Endothelial cell (in vitro differentiated cells): ENCODE measurements at places on chromosomes 16 and 17.

DNA sequence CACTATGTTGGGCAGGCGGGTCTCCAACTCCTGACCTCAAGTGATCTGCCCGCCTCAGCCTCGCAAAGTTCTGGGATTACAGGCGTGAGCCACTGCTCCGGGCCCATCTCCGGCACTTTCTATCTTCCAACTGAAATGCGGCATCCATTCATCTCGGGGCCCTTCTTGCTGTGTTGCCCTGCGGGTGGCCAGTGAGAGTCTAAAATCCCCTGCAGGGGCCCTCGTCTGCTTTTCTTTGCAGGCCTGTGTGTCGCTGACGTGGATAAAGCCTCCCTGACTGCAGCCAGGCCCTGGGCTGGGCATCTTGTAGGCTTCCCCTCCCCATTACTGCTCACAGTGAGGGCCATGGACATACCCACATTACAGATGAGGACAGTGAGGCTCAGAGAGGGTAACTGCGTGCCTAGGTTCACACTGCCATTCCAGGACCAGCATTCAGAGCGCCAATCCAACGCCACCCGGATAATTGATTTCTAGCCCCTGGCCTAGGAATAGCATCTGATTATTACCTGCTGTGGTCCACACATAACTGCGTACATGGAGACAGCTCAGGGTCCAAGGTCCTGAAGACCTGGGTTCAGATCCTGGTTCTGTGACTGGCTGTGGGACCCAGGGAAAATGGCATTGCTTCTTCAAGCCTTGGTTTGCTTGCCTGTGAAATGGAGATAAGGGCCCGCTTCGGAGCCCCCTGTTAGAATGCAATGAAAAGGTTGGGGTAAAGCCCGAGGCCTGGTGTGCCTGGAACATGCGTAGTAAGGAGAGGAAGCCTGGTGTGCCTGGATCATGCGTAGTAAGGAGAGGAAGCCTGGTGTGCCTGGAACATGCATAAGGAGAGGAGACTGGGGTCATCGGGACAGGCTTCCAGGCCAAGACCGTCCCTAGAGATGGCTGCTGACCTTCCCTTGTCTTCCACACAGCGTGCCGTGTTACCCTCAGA, 25.0 kb downstream of the CRISPLD2 start:
- H3K4me1 ChIP-seq: peaks cover 16% of the 10 kb centered on the region
- no peak for DNase-seq
- H3K4me3 ChIP-seq: no peak overlapping the region

- peaks cover 42% of the 10 kb centered on the region for H3K4me1 ChIP-seq
- H3K27ac ChIP-seq: no peak overlapping the region
- H3K27me3 ChIP-seq: peaks cover 5% of the 10 kb centered on the region
- H3K4me3 ChIP-seq: no peak overlapping the region
Measured at GRCh38 chr17:17186551-17187505, 19.3 kb downstream of the PLD6 start.

DNA sequence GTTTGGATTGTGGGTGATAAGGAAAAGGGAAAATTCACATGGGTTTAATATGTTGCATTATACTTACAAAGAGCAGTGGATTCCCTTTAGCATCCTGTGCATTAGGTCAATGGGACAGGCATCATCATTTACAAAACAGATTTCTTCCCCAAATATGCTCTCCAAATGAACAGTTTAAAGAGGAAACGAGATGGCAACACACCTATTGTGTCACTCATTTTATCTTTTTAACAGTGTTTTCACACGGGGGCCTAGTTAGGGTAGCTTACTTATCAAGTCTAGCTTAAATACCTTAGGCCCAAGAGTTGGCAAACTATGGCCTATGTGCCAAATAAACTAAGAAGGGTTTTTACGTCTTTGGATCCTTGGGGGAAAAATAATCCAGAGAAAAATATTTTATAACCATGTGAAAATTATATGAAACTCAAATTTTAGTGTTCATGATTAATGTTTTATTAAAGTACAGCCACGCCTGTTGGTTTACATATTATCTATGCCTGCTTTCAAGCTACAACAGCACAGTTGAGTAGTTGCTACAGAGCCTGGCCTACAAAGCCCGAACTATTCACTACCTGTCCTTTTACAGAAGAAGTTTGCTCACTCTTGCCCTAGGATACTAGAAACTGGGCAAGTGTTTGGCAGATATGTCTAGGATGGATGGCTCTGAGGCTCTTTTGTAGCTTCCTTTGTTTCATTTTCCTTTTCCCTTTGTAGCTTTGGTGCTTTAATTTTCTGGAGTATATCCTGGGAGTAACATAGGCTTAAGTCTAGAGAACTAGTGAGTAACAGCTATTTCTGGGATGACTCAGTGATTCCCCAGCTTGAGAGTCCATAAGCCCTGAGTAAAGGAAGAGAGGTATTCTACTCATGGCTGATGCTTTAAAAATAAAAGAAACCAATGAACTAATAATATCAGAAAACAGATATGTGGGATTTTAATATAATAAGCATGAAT, 12.4 kb downstream of the NUP93 start:
- H3K36me3 ChIP-seq: peaks cover 12% of the 10 kb centered on the region
- DNase-seq: no peak
- H3K27ac ChIP-seq: no peak overlapping the region
- peaks cover 22% of the 10 kb centered on the region for H3K4me1 ChIP-seq
- peaks cover 2% of the 10 kb centered on the region for H3K27me3 ChIP-seq

DNA sequence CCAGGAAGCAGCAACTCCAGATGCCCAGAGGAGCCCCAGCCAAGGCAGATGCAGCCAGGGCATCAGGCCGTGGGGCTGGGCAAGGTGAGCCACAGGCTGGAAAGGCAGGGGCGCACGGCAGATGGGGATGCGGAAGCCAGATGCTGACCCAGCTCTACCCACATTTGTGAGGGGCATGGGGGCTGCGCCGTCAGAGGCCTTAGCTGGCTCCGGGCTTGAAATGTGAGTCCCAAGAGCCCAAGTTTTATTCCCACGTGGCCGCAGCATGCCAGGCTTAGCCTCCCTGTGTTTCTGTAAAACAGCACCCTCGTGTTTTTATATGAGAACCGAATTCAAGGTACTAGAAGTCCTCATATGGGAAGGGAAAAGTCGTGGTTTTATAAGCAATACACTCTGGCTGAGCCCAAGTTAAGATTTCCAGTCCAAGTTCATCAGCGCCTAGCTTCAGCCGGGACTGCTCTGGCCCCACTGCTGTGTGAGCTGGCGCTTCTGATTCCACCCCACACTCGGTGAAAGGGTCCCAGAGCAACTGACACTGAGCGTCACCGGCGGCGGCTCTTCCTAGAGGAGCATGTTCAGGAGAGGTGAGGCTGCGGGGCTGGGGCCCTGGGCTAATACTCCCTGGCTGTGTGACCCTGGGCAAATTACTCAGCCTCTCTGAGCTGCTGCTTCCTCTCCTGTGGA, 6.7 kb upstream of the C16orf95 start:
- no peak overlapping the region for H3K27ac ChIP-seq
- H3K4me3 ChIP-seq: no peak overlapping the region
- H3K36me3 ChIP-seq: no peaks in the 10 kb centered on the region
- peaks cover 5% of the 10 kb centered on the region for H3K27me3 ChIP-seq

DNA sequence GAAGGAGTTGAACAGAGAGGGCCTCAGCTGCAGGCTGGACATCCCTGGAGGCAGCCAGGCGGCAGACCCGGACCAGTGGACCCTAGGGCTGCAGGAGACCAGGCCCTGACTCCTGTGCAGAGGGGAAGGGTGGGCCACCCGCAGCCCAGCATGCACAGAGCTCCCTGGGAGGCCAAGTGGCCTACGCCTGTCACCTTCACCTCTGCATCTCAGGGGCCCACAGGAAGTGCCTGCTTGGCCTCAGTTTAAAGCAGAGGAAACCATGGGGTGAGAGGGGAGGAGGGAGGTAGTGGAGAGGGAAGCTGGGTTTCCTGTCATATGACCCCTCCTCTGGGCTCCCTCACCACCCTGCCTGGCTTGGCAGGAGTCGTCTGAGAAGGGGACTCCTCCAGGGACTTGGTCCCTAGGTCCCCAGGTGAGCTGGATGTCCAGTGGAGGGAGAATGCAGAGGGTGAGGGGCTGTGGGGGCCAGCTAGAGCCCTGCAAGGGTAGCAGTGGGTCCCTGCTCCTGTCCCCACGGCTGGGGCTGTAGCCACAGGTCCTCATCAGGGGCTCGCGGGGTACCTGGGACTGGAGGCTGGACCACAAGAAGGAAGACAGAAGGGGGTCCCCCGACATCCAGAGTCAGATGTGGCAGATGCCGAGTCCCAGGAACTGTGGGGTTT, at the start of gene TMC8:
TSS of gene TMC8 (plus strand) at position 335 of the 665 bp plus-strand sequence. CDS start 818 bp downstream, outside the sequence.
- peaks cover 6% of the 10 kb centered on the region for H3K27me3 ChIP-seq
- H3K4me3 ChIP-seq: no peak within 1 kb of the TSS
- H3K36me3 ChIP-seq: peaks cover 13% of the 10 kb centered on the region
- peaks cover 39% of the 10 kb centered on the region for H3K4me1 ChIP-seq
- no peak for DNase-seq

GRCh38 chr17:44878627-44879221, 20.5 kb downstream of the EFTUD2 start:
- H3K4me3 ChIP-seq: no peak overlapping the region
- peaks cover 49% of the 10 kb centered on the region for H3K36me3 ChIP-seq
- no peak overlapping the region for H3K27ac ChIP-seq

DNA sequence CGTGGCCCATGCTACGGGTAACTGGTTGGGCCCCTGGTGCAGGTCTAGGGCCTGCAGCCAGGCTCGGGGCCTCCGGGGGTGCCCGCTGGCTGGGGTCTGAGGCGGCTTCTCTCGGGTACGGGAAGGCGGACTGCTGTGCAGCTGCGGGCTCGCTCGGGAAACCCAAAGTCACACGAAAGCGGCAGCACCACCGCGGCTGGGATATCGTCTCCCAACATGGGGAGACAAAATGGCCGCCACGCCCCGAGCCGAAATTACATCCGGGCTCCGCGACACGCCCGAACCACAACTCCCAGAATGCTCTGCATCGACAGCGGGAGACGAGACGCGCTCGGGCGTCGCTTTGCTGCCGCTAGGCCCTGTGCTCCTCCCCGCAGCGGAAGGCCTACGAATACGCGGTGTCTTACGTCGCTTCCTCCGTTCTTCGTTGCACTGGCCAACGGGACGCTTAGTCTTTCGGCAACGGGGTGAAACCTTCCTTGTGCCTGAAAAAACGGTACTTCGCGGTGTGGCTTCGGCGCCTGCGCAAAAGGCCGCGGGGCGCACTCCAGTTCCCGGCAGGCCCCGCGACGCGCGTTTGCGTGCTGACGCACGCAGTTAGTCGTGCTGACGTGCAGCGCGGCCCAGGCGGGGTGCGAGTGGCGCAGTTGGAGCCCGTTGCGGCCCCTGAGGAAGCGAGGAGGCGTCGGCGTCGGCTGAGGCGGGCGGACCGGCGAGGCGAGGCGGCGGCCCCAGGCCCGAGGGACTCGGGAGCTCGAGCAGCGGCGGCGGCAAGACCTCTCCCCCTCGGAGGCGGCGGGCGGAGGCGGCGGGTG, at the start of gene SRRM2:
TSS of gene SRRM2 (plus strand) at position 604 of the 815 bp plus-strand sequence. CDS start 3,727 bp downstream, outside the sequence.
- H3K27ac ChIP-seq: peak within 1 kb of the TSS; percentile 99
- H3K4me1 ChIP-seq: peaks cover 49% of the 10 kb centered on the region
- peak within 1 kb of the TSS; percentile 94 for H3K4me3 ChIP-seq
- peaks cover 24% of the 10 kb centered on the region for H3K27me3 ChIP-seq
- peaks cover 28% of the 10 kb centered on the region for H3K36me3 ChIP-seq

GRCh38 chr17:40530531-40530994, 29.1 kb upstream of the TNS4 start:
- H3K27me3 ChIP-seq: peaks cover 8% of the 10 kb centered on the region
- H3K4me3 ChIP-seq: no peak overlapping the region
- H3K36me3 ChIP-seq: no peaks in the 10 kb centered on the region
- peaks cover 26% of the 10 kb centered on the region for H3K4me1 ChIP-seq
- H3K27ac ChIP-seq: no peak overlapping the region

GRCh38 chr16:57754354-57755060, 18.9 kb downstream of the KATNB1 start:
- no peak for DNase-seq
- H3K27ac ChIP-seq: no peak overlapping the region
- H3K4me1 ChIP-seq: no peaks in the 10 kb centered on the region
- H3K4me3 ChIP-seq: no peak overlapping the region

- no peaks in the 10 kb centered on the region for H3K36me3 ChIP-seq
- no peaks in the 10 kb centered on the region for H3K27me3 ChIP-seq
- H3K4me3 ChIP-seq: no peak overlapping the region
- DNase-seq: no peak
Measured at GRCh38 chr17:31318851-31319661, 2.4 kb downstream of the EVI2A start.

DNA sequence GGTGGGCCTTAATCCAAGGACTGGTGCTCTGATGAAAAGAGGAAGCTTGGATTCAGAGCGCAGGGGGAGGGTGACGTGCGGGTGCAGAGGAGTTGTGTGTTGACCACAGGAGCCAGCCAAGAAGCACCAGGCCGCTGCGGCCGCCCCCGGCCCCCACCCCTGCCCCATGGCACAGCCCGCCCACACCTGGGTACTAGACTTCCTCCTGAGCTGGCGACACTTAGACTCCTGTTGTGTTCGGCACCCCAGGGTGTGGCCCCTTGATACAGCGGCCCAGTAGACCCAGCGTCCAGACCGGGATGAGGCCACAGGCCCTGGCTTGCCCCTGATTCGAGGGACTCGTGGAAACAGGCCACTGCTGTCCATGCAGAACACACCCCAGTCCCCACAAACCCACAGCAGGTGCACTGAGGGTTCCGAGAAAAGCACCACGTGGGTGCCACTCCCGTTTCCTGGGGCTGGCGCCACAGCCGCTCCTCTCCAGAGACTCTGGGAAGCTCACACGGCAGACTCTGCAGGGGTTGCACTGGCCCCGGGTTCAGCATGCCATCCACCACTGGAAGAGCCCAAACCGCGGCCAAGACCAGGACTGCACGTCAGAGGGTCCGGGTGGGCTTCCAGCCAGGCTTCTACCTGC, 5.7 kb upstream of the SNAI3 start:
- H3K4me1 ChIP-seq: no peaks in the 10 kb centered on the region
- no peak overlapping the region for H3K27ac ChIP-seq
- no peak for DNase-seq
- H3K36me3 ChIP-seq: peaks cover 3% of the 10 kb centered on the region

DNA sequence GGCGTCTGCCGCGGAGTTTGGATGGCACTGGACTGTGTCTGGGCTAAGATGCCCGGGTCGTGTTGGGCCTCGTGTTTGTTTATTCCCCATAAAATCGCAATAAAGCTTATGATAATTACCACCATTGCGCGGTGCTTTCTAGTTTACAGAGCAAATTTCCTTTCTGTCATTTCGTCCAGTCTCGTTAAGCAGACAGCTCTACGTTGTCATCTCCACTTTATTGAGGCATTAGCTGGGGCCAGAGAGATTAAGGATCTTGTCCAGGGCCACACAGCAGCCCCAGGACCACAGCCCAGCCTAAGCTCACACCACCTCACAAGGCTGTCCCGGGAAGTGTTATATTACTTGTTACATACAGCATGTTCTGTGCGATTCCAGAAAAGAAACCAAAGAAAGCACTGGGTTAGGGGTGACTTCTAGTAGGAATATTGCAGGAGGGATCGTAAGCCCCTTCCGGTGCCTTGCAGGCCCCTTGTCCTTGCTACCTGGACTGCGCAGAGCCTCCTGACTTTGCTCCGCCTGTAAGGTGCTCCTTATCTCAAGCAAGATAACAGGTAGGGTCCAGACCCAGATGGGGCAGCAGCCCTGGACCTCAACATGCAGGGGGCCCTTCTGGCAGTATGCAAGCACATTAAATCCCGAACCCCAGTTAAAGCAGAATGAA, 6.3 kb downstream of the NOS2 start:
- peaks cover 25% of the 10 kb centered on the region for H3K4me1 ChIP-seq
- no peak overlapping the region for H3K4me3 ChIP-seq
- no peaks in the 10 kb centered on the region for H3K36me3 ChIP-seq
- H3K27ac ChIP-seq: no peak overlapping the region
- no peak for DNase-seq
